ENCODE measurements at places on chromosomes 5 and 9.

- DNase-seq = no peak
Measured at GRCh38 chr5:142453932-142454331, 129.1 kb upstream of the SPRY4 start.

GRCh38 chr5:102922799-102923477, 167.8 kb downstream of the PAM start:
- DNase-seq = no peak

- no peak for DNase-seq
Measured at GRCh38 chr5:141234109-141234667, 11.0 kb upstream of the PCDHB15 start.

DNA sequence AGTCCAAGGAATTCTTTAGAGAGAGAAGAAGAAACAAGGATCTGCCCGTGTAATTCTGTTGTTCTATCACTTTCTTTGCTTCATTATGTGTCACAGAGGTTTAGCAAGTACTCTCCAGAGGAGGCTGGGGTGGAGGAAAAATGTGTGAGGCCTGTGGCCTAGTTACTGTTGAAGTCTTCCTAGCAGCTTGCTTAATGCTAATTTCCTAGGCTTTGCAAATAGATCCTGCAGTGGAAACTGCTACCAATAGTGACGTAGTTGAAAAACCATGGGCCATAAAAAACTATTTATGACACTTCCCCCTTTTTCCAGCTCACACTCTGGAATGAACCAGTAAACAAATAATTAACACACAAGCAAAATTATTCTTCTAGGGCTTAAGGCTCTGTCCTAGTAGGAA, 27.0 kb upstream of the C9orf72 start:
- DNase-seq = no peak

DNA sequence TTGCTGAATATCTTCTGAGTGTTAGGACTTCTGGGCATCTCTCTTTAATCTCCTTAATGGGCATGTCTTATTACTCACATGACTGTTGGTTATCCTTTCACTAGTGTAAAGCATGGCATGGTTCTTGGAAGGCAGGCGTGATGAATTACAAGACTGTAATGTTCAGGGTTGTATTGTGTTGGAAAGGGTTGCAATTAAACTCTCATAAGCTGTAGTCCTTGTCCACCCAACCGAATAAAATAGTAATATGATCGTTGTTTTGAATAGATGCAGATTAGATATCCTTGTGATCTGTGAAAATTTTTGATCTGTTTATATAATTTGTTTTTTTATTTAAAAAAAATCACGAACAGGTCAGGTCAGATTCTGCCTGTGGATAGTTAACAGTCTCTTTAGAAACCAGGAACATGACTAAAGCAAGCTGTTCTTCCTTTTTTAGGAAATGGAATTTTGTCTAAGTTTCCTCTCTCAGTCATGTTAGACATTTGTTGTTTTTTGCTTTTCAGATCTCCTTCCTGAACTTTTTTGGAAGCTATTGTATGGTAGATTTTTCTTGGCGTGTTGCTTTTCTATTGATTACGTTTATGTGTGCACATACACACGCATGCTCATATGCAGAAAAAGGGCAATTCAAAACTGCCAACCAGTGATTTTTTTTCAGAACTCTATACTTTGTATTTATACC, 121.8 kb downstream of the ARHGEF28 start:
- DNase-seq = no peak

- no peak for DNase-seq
Measured at GRCh38 chr9:4055032-4055431, 244.8 kb downstream of the GLIS3 start.

GRCh38 chr5:31657315-31657979, 18.5 kb downstream of the PDZD2 start:
- DNase-seq = no peak

DNA sequence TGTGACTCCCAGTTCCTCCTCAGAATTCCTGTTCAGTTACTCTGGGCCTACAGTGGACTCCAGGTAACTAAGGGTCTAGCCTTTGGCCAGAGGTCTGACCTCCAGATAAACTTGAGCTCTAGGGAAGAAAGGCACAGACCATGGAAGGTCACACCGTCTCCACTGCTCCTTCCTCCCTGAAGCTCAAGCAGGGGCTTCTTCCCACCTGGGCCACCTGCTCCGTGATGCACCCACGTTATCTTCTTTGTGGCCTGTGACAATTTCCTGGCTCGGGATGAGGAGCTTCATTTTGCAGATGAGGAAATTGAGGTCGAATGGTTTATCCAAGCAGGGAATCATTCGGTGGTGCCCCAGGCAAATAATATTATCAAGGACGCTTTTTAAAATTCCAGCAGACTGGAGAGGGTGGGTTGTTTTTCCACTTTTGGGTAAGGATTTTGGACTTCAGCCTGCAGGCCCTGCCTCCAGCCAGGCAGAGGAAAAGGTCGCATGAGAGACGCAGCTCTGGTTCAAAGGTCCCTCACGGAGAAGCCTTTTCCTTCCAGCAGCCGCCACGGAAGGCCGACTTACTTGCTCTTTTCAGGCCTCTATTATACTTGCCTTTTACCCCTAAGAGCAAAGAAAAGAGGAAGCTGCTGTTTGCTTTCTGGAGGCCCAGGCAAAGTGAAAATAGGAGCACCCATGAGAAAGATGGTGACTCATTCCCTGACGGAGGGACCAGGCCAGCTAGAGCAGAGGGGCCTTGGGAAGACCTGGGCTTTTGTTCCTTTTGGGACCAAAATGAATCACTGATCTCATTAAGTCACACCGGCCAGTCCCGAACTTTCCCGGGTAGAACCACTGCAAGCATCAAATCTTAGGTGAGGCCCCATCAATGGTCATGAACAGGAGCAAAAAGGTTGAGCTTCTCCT, 22.8 kb upstream of the DUSP1 start:
- no peak for DNase-seq

DNA sequence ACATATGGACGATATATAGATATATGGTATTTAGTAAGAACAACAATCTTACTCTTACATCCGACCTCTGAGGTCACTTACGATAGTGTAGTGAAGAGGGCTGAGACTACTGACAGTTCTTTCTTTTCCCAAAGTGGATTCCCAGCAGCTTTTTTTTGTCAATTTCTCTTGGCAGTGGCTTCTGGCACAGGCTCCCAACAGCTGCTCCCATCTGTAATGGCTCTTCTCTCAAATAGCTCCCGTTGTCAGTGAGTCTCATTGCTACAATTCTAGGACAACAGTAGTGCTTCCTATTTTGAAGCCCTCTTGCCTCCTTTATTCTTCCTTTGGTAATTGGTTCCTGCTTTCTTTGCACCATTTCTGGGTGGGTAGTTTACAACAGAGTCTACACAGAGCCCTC, 68.4 kb downstream of the SLC25A46 start:
- DNase-seq = no peak

GRCh38 chr5:6714226-6715041, 1.2 kb downstream of the TENT4A start:
- no peak for DNase-seq

Measured in T-helper 1 cell (primary cell).